ENCODE measurements at places on chromosomes 2 and 18. TPM values are rescaled to one million over a fixed set of nuclear protein-coding genes. Genes with fewer than 3 reads are reported as not detected.
A peak's percentile ranks its signal among the peaks of the same experiment; 100 is the strongest.

DNA sequence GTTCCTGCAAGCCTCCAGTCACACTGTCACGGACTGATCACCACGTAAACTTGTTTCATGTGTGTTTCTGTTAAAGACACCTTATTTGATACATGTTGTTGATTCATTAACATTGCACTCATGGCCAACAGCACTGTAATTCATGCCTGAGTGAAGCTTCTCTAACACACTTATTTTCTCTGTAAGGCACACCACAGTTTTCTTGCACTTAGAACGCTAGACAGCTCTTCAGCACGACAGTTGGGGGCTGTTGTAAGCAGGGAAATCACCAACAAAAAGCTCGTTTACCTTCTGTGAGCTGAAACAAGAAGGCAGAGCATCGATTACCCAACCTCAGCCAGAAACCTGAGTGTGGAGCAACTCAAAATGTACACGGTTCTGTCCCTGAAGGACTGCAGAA is 28.1 kb downstream of the TNFRSF11A start:
- DNase-seq = no peak

DNA sequence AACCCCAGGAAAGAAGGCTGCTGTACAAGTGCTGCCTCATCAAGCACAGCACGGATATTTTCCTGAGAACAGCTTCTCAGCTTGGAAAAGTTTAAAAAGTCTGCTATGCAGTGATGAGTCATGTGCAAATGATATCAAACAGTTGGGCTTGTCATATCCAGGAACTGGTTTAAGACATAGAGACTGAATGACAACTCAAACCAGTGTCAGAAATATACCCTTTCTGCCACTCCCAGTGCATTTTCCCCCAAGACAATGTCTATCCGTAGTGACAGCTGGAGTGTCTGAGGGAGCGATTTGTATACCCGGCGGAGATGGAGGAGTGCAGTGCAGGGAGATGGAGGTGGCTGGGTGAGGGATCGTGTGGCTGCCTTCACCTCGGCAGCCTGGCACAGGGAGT is 28.2 kb downstream of the SOX11 start:
- DNase-seq = no peak

DNA sequence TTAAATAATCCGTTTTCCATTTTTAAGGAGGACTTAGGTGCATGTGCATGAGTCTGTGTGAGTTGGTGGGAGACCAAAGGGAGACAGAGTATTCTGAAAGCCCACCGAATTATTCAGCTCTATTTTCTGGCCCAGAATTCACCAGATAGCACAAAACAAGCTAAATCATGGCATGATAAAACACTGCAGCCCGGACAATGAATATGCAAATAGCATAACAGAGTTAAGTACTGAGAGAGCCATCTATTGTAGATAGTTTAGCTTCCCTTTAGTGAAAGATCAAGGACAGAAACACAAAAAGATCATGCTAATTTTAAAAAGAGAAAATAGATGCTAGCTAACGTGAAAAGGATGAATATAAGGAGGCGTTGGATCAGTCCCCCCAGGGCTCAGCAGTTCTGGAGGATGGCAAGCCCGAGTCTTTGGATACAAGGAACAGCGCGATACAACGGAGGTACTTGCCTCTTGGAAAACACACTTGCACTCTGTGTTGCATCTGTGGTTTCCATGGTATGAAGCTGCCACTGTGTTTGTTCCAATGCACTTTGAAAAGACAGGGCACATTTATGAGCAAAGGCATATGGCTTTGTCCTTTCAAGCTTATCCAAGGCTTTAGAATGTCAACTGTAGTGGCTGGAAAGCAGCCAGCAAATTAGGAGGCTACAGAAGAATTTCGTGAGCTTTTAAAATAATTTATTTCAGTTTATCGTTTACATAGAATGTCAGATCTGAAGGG is 119.9 kb downstream of the LYPD1 start:
- no peak for DNase-seq

- no peak for DNase-seq
Observed at GRCh38 chr18:74528478-74528877, 5.8 kb upstream of the CNDP1 start.

DNA sequence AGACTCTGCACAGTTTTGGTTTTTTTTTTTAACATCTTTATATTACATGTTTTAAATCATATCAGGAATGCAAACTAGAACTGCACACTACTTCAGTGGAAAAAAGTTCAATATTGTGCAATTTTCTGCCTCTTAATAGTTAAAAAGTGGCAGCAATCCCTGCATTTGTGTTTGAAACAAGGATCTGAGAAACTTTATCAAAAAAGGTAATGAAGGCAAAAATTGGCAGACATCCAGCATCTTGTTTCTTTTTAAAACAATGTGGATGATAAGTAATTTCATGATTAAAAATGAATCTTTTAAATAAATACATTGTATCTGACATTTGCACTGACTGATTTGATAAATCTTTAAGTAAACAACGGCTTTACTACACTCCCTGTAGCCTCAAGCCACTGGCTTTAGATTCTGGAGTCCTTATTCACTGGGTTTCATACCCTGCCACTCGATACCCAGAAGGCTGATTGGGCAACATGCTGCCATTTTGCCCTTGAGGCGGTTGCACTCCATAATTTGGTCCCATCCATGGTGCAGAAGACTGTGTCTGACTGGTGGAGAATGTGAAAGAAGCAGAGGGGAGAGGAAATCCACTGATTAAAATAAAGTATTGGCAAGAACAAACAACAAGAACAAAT is 21.6 kb upstream of the C2orf42 start:
- no peak for DNase-seq

DNA sequence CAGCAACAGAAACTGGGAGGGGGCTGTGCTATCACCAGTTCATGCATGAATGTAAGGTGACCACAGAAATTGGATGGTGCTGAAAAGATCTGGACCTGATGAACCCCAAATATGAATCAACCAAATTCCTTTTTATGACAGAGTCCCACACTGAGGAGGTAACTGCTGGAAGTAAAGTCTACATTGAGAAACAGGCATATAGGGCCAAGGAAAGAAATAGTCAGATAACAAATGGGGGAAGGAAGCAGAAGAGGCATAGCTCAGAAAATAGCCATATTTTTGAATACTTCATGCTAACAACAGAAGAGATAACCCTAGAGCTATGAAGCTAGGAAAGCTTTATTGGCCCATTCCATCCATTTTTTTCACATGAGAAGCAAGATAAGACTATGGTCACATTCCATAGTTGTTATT is 25.8 kb downstream of the ZC3H6 start:
- DNase-seq = peak; percentile 21

DNA sequence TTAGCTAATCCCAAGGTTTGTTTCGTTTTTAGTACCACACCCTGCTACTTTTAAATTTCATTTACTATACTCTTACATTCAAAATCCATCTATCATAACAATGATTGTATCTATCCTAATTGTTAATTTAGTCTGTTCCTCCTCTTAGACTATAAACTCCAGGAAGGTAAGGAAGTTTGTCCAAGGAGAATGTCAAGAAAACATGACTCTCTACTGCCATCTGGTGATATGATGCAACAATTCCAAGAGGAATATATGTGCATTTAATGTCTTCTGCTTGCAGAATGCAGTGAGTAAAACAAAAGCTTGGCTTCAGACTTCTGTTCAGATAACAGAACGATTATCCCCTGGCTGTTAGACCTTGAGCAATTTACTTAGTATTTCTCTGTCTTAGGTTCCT is 1267.1 kb downstream of the LRP1B start:
- peak; percentile 27 for DNase-seq

DNA sequence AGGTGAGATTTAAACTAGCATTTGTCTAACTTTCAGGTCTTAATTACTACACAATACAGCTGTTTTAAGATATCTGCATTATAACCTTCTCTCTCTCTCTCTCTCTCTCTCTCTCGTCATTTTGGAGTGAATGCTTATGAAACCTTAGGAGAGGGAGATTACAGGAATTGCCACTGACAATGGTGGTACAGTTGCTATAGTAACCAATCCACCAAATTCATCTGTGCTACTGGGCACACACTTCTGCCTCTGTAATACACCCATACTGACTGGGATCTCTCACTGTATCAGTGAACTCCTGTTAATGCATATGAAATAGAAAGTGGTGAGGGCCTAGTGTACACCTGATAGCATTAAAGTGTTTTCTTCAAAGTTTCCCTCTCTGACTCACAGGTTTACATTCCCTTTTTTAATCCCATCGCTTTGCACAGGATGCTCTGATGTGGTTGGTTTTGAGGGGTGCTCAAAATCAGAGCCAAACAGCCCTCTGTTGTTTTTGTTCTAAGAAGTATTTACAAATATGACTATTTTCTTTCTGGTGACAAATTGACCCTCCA is 13.1 kb downstream of the KLHL14 start:
- DNase-seq = no peak

- DNase-seq = no peak
Observed at GRCh38 chr2:150624001-150624401, 136.5 kb upstream of the RND3 start.

DNA sequence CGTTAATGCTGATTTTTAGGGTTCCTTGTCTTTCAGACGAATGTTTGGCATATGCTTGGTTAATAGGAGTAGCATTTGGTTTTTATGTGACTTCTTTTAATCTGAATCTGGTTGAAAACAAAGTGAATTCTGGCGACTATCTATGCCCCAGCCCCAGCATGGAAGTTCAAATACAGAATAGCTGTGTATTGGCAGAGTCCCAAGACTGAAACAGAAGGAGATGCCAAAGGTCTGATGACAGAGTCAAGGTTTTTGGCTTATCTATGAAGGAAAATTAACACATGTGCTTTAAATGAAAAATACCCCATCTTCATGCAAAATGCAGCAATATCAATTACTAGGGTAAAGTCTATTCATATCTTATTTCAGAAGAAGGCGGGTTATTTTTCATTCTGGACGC is 734.8 kb upstream of the NXPH2 start:
- no peak for DNase-seq

GRCh38 chr18:50188652-50189051 is 6.3 kb downstream of the MYO5B start:
- DNase-seq = no peak

GRCh38 chr2:143623231-143623908 is 494.2 kb downstream of the ARHGAP15 start:
- no peak for DNase-seq

DNA sequence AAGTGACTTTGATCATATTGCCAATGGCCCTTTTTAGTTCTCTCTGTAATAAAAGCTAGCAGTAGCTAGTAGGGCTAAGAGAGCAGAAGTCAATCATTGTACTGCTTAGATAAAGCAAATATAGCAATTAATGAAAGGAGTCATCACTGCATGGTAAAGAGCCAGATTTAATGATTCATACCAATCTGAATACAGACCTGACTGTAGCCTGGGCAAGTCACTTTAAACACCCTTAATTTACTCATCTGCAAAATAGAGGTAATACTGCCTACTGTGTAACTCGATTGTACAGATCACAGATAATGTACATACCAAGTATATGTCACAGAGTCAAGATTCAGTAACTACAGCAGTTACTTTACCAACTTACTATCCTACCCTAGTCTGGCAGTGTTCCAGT is 63.6 kb downstream of the ASXL2 start:
- DNase-seq = peak; percentile 24

GRCh38 chr2:20494241-20494640 is 47.4 kb downstream of the RHOB start:
- peak; percentile 69 for DNase-seq

- no peak for DNase-seq
Observed at GRCh38 chr18:38330573-38330972, 765.0 kb upstream of the CELF4 start.

DNA sequence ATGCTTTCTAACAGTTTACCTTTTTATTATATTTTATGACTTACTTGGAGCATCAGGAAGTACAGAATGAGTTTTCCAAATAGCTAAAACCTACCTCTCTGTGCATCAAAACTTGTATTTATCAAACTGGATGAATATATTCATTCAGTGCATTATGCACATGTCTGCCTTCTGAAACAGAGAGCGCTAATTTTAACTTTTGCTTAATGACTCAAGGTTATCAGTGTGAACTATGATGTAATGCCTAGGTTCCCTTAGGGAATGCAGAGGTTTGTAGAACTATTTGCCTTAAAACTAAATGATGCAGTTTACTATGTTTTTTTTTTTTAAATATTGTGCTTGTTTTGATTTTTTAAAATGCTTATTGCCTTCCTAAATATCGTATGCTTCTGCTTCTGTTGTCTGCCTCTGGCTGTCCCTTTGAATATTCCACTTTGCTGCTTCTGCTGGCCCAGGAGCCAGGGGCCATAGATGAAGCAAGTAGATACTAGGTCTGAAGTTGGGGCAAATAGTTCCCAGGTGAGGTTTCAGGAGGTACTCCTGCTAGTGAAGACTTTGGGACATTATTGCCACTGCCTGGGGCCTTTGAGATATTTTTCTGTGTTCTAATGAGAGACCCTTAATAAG is 16.5 kb downstream of the TMEM178A start:
- DNase-seq = no peak

DNA sequence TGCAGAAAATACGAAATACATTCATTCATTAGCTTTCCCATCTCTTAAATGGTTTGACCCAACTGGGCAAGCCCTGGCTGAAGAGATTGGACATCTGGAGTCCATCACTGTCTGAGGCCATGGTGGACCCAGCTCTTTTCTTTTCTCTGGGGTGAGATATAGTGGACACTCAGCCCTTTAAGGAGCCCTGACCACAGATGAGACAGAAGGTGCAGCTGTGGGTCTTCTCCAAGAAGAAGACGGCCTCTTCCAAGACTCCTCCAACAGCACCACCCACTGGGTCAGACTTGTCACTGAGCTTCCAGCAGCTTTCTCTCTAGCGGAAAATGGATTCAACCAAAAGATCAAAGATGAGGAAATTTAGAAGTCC is 27.2 kb downstream of the TWIST2 start:
- peak; percentile 74 for DNase-seq

Gene ABCB11
- total RNA-seq = not detected

Gene ACKR3
- not detected for total RNA-seq

Gene GPR75
- 1.4 TPM for total RNA-seq

Gene CABYR
- total RNA-seq = 3.6 TPM

Gene D2HGDH
- 16.6 TPM for total RNA-seq

Gene GATA6
- total RNA-seq = 1.4 TPM

Gene RGPD3
- total RNA-seq = 0.09 TPM

Gene KLHL30
- total RNA-seq = 0.11 TPM

Gene LCT
- total RNA-seq = not detected
